ENCODE measurements at places on chromosomes 1 and 21. TPM values are rescaled to one million over a fixed set of nuclear protein-coding genes. Genes with fewer than 3 reads are reported as not detected.

- DNase-seq = no peak
Measured at GRCh38 chr1:43031316-43032203, 72.9 kb upstream of the SLC2A1 start.

- no peak for DNase-seq
Measured at GRCh38 chr1:229006121-229006870, 264.6 kb upstream of the RAB4A start.

GRCh38 chr1:157961805-157962762, 31.4 kb upstream of the KIRREL1 start:
- DNase-seq = no peak

DNA sequence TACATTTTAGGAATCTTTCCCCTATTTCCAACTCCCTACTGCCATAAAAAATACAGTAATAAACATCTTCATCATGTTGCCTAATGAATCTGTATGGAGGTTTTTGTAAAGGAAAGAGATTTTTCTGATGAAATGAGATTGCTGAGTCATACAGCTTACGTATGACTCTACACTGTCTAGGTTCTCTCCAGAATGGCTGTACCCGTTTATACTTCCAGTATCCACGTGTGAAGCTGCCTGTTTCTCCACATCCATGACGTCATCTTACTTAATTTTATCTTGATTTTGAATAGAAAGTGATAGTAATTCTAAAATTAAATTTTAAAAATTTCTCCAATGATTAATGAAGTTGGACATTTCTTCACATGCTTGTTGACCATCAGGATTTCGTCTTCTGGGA, 103.7 kb downstream of the COQ8A start:
- DNase-seq = no peak

TTC22 gene
- 16.5 TPM for total RNA-seq

ARID4B gene
- 50.3 TPM for total RNA-seq

PRKCZ gene
- total RNA-seq = 24.7 TPM

GSTM3 gene
- 54.7 TPM for total RNA-seq
